Urinary bladder (tissue), 4 donors: ENCODE measurements at places on chromosomes 7 and 10. TPM values are rescaled to one million over a fixed set of nuclear protein-coding genes. Genes with fewer than 3 reads are reported as not detected.

VPS50 gene
- total RNA-seq = 105 TPM

C10orf71 gene
- 0.37 TPM for total RNA-seq

SMNDC1 gene
- 21.5 TPM for total RNA-seq

PON3 gene
- 3.7 TPM for total RNA-seq

SUGCT gene
- total RNA-seq = 8.3 TPM

AMPH gene
- total RNA-seq = 15.3 TPM

GNG11 gene
- total RNA-seq = 48.1 TPM

RAPGEF5 gene
- total RNA-seq = 99.1 TPM

EIF5AL1 gene
- total RNA-seq = 0.11 TPM

SPDYE16 gene
- not detected for total RNA-seq

HOXA5 gene
- total RNA-seq = 12.5 TPM

FXYD4 gene
- 0.95 TPM for total RNA-seq

SORCS3 gene
- total RNA-seq = 1.3 TPM

LEP gene
- not detected for total RNA-seq

ELMO1 gene
- 86.7 TPM for total RNA-seq

WDR86 gene
- total RNA-seq = 6.8 TPM
